ENCODE measurements at places on chromosomes 6 and 20.

DNA sequence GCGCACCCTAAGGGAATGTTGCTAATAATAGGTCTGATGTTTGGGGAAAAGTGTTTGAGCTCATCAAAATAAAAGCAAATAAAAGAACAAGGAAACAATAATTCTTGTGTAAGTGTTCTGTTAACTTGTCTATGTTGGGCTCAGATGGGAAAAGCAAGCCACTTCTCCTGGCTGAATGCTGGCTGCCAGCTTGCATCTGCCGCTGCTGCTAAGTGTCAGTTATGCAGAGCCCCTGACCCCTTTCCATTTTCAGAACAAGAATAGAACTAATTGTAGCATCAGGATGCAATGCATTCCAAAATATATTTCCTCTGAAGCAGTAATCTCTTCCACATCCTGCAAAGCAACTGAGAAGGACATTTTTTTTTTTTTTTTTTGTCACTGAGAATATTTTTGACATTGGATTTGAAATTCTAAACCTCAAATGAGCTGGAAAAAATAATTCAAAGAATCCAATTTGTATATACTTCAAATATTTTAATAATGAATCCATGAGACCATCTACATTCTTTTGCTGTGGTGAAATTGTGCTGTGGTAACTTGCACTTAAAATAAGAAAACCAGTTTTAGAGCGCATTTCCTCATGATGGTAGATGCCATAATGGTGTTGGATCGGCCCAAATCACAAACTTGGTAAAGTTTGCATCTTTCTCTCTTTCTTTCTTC lies 43.9 kb upstream of the DEK start:
- DNase-seq, result no peak

DNA sequence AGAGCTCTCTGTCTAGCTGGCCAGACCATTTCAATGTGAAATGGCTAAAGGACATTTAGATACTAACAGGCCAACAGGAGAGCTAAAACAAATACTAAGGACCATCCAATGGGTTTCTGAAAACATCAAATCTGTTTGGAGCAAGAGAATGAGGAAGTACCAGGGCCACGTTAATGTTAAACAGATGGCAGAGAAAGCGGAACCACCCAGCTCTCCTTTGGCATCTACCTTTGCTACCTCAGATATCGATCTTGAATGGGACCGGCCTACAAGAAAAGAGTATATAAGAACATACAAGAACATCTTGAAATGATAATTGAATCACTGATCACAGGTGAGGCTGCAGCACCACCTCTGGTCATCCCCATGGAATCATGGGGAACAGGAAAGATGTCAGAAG lies 31.8 kb downstream of the KCNK5 start:
- no peak for DNase-seq

GRCh38 chr20:10185741-10186558 lies 32.7 kb upstream of the SNAP25 start:
- DNase-seq, result no peak

DNA sequence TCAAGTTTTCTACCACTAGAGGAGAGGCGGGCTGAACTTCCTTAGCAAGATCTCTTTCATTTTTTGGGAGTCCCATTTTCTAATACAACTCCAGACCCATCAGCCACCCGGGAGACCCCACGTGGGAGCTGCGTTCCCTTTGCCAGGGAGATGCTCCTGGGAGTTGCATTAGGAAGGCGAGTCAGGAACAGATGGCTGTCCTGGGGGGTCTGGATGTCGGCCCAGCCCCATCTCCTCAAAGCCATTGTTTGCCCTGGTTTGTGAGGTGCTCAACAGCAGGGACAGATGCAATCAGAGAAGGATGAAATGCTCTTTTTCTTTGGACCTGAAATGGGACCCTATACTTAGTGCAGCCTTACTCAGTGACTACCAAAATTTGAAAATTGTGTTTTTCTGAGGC lies 39.4 kb downstream of the CARMIL1 start:
- no peak for DNase-seq

DNA sequence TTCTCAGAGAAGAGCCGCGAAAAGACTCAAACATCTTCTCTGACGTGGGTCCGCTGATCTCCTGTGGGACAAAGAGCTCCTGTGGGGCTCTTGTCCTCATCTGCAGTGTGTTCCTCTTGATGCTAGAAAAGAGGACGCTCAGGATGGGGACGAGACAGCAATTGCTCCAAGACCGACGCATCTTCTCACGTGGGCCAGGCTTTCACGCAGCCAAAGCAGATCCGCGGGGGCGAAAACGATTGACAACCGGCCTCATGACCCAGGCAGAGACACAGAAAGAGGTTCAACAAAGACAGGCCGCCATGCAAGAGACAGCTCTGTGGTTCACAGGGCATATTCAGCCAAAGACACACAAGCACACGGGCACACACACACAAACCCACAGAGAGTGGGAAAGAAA lies 971.8 kb upstream of the DEFB115 start:
- DNase-seq, result no peak

DNA sequence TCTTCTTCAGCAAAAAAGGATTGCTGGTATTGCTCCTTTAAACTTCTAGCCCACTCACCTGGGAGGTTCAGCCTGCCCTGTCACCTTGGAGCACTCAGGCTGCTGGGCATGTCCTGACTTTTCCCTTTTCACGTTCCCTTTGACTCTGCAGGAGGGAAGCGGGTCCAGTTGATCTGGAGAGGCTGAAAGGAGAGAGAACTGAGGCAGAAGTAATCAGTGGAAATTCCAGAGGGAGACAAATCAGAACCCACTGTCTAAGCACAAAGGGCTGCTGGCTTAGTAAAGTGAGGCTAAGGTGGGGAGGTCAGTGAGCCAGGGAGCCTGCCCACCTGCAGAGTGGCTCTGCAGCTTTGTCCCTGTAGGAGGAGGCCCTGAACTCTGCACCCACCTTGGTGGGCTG lies 9.7 kb upstream of the SYNDIG1 start:
- DNase-seq, result no peak

- no peak for DNase-seq
Observed at GRCh38 chr6:130122243-130122642, 100.5 kb downstream of the SAMD3 start.

DNA sequence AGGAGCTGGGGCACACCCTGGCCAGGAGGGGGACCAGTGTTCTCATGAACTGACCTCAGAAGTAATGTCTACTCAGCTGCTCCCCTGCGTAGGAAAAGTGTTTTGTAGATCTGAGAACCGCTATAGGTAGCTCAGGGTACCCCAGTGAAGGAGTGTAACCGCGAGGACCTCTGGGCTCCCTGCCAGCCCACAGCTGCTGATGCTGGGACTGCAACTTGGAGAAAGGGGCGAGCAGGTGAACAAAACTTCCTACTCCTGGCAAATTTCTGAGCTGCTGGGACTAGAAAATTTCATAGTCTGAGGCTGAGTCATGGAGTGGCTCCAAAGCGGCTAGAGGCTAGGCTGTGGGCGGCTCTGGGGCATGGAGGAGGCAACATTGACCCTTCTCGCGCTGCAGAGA lies 51.9 kb downstream of the PYGB start:
- no peak for DNase-seq

GRCh38 chr20:36063916-36064657 lies 90.5 kb upstream of the EPB41L1 start:
- DNase-seq, result no peak

GRCh38 chr6:25369433-25370177 lies 90.4 kb downstream of the CARMIL1 start:
- no peak for DNase-seq

DNA sequence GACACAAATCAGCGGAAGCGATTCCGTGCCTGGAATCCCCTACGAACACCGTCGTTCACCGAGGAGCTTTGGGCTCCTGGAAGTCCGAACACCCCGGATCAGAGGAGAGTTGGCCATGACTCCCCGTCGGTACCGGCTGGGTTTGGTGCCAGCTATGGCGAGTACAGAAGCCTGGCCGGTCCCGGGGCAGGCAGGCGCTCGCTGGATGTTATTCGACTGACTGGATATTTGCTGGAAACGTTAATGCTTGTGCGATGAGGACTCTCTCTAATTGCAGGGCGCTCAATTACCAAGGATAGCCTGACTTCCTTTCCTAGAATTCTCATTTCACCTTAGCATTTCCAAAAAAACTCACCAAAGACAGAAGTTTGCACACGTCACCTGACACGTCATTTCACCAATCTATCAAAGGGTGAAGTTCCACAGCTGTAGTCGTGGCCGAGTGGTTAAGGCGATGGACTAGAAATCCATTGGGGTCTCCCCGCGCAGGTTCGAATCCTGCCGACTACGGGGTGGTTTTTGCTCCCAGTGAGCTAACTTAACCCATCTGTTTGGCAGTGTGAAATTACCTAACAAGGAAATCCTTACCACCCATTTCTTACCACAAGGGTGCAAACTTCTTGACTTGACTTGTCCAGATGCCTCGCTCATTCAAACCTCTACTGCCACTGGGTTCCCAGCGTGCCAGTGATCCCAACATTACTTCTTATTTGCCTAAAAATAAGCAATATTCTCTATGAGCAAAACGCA lies 22.7 kb upstream of the ZNF184 start:
- no peak for DNase-seq

DNA sequence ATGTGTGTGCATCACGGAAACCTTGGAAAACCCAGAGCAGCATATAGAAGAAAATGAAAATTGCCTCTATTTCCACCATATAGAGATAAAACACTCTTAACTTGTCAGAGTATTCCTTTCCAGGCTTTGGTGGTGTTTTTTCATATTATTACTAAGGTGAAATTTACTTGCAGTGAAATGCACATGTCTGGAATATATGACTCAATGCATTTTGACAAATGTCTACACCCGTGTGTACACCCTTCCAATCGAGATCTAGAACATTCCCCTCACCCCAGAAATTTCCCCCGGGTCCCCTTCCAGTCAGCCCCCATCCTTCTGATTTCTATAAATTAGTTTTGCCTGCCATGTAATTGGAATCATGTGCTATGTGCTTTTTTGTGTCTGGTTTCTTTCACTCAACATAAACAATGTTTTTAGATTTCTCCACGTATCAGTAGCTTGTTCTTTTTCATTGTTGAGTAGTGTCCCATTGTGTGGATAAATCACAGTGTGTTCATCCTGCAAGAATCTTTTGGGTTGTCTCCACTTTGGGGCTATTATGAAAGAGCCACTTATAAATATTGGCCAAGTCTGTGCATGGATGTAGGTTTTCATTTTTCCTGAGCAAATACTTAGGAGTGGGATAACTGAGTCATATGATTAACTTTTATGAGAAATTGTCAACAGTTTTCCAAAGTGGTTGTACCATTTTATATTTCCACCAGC lies 19.9 kb upstream of the PREX1 start:
- no peak for DNase-seq

DNA sequence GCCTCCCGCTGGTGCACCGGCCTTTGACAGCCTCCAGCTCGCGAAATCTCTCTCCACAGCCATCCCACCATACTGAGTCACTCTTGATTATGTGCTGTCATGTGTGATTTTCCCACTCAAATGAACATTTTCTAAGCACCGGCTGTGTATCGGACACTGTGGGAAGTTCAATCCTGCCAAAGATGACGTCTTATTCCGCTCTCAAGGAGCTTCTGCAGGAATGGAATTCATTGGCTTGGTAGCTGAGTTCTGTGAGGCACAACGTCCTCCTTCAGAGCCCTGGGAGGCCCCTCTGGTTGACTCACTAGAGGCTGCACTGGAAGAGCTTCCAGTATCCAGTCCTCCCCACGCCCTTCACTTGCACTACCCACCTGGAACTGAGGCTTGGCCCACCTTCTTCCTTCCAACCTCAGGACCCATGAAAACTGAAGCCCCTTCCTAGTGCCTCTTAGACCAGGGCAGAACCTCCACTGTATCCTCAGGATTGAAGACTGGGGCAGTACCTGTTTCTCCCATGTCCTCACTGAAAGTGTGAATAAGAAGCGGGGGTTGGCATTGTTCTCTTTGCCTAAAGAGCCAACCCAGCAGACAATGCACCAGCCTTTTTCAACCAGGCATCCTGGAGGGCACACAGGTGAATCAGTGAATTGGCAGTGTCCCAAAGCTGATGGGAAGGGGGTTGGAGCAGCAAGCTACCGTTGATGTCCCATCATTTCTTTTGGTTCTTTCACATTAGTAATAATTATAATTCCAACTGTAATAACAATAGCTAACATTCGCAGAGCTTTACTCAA lies 1.7 kb downstream of the UNC5CL start:
- DNase-seq, result no peak

DNA sequence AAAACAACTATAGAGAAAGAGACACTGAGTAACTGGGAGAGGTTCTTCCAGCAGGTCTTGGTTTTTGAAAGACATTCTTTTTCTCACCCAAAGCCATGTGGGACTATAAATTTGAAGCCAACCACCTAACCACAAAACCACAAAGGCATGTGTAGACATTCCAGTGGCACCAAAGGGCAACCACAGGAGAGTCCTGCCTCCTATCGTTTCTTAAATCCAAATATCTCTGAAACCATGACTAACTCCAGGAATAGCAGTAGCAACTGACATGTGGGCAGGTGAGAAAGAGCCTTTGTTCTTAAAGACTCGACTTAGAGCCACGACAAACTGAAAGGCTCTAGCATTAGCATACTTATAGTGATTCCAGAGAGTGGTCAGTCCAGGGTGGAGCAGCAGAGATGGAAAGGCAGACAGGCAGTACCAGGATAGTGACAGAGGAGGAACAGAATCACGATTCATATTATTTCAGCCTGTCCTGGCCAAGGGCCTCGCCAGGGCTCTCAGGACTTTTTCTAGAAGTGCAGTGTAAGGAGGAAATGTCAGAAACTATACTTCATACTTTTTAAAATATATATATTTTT lies 9.4 kb upstream of the COL9A1 start:
- no peak for DNase-seq

GRCh38 chr6:3297909-3298308 lies 39.2 kb downstream of the PSMG4 start:
- DNase-seq, result no peak

GRCh38 chr6:7668936-7669335 lies 57.0 kb upstream of the BMP6 start:
- no peak for DNase-seq

DNA sequence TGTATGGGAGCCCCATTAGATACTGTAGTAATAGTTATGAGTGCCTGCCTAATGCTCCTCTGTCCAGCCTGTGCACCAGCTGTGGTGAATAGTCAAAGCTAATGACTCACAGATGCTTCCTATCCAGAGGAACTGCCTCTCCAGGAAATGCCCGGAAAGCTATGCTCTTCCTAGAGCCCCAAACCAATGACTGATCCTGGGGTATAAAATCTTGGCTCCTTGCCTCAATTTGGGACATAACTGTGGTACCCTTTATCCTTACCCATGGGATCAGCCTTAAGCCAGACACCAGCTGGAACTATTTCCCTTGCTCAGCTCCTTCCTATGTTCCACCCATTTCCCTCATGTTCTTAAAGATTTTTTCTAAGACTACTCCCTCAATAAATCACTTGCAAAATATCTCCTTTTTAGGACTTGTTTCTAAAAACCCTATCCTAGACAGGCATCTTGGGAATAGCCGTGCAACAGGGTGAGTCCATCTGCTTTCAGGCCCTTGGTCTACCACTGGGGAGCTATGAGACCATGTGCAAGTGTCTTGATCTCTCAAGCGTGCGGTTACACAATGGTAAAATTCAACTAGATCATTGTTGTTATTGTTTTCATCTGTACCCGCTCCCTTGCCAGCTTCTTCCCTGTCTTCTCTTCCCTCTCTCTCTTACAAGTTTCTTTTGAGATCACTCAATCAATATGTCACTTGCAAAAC lies 283.7 kb downstream of the BTBD3 start:
- no peak for DNase-seq
